H1 (cell line): ENCODE measurements at places on chromosomes 1 and 21. TPM values are rescaled to one million over a fixed set of nuclear protein-coding genes. Genes with fewer than 3 reads are reported as not detected.

DNA sequence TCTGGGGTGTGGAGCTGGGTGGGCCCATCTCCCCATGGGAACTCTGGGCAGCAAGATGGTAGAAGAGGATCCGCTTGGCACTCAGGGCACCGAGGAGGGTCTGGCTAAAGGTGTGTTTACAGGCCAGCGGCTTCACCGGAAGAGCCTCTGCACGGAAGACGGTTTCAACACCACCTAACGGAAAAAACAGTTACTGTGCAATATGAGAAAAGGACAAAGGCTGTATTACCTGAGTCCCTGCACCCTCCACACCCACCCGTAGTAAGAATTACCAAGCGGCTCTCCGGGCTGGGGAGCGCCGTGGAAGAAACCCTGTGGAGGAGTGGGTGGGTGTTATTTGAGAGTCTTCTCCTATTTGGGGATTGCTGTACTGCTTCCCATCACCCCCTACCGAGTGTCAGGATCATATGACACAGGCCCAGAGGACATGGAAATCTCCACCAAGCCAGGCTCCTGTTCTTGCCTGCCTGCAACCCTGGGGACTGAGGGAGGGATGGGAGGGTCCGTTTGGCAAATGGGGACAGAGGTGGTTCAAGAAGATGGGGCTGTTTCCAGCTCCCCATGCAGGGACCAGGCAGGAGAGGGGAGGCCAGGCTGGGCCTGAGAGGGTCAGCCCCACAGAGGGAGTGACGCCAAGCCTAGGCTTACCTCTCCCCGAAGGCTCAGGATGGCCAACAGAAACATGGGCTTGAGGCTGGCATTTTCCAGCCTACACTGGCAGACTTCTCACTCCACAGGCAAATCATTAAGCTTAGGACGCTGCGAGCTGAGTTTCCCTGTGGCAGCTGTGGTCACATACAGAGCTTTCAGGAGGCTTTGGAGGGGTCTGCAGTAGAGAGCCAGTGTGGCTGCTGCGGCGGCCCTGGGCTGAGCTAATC is 203.5 kb upstream of the TMEM51 start:
- no peaks in the 10 kb centered on the region for H3K27me3 ChIP-seq
- no peaks in the 10 kb centered on the region for H3K36me3 ChIP-seq
- H3K4me1 ChIP-seq = peaks cover 20% of the 10 kb centered on the region
- no peak for DNase-seq
- no peak overlapping the region for H3K4me3 ChIP-seq

Gene NPHS2
- not detected in 2 replicates for polyA plus RNA-seq

DNA sequence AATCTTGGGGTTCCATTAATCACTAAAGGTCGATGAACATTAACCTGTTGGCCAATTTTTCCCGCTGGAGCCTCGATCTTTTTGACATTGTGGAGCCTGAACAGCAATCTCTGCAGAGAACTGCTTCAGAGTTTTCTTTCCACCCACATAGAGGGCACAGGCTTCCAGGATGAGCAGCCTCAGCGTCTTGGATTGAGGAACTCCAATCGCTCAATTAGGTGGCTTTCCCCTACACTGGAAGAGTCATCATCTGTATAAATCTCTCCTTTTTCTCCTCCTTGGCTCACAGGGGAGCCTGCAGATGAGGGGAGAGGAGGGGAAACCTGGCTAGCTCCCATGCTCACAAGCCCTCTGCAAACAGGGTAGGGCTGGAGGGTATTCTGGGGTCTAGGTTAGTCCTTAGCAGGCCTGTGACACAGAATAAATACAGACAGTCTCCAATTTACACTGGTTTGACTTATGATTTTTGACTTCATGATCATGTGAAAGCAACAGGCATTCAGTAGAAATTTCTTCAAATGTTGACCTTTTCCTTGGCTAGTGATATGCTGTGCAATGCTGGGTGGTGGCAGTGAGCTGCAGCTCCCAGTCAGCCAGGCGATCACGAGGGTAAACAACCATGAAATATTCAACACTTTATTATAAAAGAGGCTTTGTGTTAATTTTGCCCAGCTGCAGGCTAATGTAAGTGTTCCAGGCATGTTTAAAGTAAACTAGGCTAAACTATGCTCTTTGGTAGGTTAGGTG is 80.8 kb downstream of the PGBD5 start:
- H3K27me3 ChIP-seq = no peaks in the 10 kb centered on the region
- H3K36me3 ChIP-seq = peaks cover 7% of the 10 kb centered on the region; the same call in 1 of the 2 replicates
- H3K27ac ChIP-seq = no peak overlapping the region
- no peak overlapping the region for H3K4me3 ChIP-seq
- DNase-seq = no peak

DNA sequence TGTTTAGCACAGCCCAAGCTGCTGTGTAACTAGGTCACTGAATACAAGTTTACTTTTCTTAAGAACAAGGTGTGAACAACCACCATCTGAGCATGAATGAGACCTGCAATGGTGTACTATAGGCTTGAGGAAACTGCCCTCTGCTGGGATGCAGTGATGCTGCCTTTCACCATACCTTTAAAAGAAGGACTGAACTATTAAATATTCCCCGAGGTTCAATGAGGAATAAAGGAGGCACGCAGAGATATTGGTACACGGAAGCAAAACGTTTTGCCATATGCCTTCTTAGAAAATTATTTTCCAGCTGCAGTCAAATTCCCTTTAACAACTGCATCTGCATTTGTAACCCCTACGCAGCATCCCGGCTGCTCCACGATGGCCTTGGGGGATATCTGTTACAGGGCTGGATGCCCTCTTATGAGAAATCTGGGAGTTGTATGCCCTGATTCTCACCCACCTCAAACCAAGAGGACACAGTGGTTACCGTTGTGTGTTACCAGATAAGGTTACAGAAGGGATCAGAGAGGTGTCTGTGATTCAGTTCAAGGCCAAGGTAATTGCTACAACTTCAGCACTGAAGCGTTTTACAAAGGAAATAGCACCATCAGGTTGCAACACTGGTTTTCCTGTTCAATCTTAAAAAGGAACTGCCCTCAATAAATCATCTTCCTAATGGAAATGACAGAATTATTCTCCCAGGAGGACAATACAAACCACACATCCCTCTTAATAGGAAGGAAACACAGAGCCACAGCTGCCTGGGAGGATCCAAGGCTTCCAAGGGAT is 470.5 kb downstream of the LTN1 start:
- no peaks in the 10 kb centered on the region for H3K36me3 ChIP-seq
- 0 out of 2 replicates have a peak, but pooled peaks cover under 1% of the 10 kb centered on the region for H3K4me1 ChIP-seq
- no peaks in the 10 kb centered on the region for H3K27me3 ChIP-seq
- no peak overlapping the region for H3K27ac ChIP-seq
- H3K4me3 ChIP-seq = no peak overlapping the region

DNA sequence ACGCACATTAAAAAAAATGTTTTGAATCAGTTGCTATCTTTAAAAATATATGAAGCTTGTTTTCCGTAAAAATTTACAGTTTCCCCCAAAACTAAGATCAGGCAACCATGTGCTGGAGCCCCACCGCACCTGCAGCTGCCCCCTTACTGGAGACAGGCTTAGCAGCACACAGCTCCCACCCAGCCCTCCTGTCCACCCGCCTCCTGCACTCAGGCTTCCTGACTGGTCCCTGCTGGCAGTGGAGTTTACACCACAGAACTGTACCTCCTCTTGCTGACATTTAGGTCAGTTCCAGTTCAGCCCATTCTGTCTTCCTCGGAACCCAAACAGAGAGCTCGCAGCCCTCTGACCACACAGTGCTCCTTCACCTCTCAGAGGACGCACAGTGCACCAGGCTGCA is 2.1 kb downstream of the GPR161 start:
- H3K36me3 ChIP-seq = no peaks in the 10 kb centered on the region
- no peaks in the 10 kb centered on the region for H3K27me3 ChIP-seq
- no peak overlapping the region for H3K27ac ChIP-seq
- no peak for DNase-seq
- H3K4me1 ChIP-seq = peaks cover 7% of the 10 kb centered on the region
- H3K4me3 ChIP-seq = no peak overlapping the region

GRCh38 chr1:31924839-31925238 is 13.3 kb downstream of the PTP4A2 start:
- H3K36me3 ChIP-seq = no peaks in the 10 kb centered on the region
- H3K27me3 ChIP-seq = no peaks in the 10 kb centered on the region
- DNase-seq = no peak
- H3K4me1 ChIP-seq = no peaks in the 10 kb centered on the region
- H3K4me3 ChIP-seq = no peak overlapping the region

Gene NUDC
- 43.2 and 53.5 TPM in 2 replicates for polyA plus RNA-seq

DNA sequence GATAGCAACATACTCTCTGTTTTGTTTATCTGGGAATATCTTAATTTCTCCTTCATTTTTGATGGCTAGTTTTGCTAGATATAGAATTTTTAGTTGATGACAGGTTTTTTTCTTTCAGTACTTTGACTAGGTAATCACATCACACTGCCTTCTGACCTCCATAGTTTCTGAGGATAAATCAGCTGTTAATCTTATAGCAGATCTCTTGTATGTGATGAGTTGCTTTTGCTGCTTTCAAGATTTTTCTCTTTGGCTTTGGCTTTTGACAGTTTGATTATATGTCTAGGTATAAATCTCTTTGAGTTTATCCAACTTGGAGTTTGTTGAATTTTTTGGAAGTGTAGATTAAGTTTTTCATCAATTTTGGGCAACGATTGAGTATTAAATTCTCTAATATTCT is 142.6 kb downstream of the ZNF644 start:
- no peaks in the 10 kb centered on the region; the same call in 1 of the 2 replicates for H3K27me3 ChIP-seq
- H3K4me3 ChIP-seq = no peak overlapping the region
- DNase-seq = no peak
- H3K27ac ChIP-seq = no peak overlapping the region

Gene MYCL
- polyA plus RNA-seq = 20.3 and 30.3 TPM in 2 replicates

GRCh38 chr1:112529301-112529700 is 20.5 kb downstream of the WNT2B start:
- H3K36me3 ChIP-seq = no peaks in the 10 kb centered on the region
- H3K27me3 ChIP-seq = no peaks in the 10 kb centered on the region
- peaks cover 7% of the 10 kb centered on the region; the same call in 1 of the 2 replicates for H3K4me1 ChIP-seq
- no peak overlapping the region for H3K27ac ChIP-seq
- DNase-seq = no peak

DNA sequence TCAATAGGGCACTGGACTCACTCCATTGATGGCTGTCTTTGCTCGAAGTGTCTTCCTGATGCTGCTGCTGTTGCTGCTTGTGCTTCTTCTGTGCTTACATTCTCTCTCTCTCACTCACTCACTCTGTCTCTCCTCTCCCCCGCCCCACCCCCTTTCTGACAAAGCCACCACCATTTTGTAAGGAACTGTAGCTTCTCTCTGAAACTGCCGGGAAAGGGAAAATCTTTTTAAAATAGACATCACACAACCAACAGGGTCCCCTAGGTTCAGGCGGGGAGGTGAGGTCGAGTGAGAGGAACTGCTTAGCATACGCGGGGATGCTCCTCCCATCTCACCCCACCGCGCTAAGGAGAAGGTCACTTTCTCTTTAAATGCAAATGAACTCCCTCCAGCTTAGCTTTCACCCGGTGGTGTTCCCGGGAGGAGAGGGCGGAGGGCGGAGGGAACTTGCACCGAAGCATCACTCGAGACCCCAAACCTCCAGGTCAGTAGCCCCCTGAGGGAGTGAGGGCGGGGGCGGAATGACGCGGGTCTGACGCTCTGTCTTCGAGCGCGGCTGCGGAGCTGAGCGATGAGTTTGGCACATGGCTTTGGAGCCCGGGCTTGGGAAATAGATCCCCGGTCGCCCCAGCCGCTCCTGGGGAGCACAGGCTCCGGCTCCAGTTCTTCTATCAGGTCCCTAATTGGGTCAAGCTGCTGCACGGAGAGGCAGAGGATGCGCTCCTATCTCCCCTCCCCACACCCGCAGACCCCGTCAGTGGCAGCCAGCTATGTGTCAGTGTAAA is at the start of gene CCDC28B:
CCDC28B (plus strand) TSS at position 370 of the 785 bp plus-strand sequence. CDS start 1,341 bp downstream, outside the sequence.
- peaks cover 18% of the 10 kb centered on the region for H3K4me1 ChIP-seq
- peak within 1 kb of the TSS; percentile 67 for H3K4me3 ChIP-seq
- H3K36me3 ChIP-seq = peaks cover 23% of the 10 kb centered on the region
- H3K27ac ChIP-seq = peak within 1 kb of the TSS; percentile 5; the same call in 1 of the 2 replicates

Gene FYB2
- polyA plus RNA-seq = 0.08 and 0.17 TPM in 2 replicates

Gene RUNX1
- polyA plus RNA-seq = 0.11 and 0.20 TPM in 2 replicates

DNA sequence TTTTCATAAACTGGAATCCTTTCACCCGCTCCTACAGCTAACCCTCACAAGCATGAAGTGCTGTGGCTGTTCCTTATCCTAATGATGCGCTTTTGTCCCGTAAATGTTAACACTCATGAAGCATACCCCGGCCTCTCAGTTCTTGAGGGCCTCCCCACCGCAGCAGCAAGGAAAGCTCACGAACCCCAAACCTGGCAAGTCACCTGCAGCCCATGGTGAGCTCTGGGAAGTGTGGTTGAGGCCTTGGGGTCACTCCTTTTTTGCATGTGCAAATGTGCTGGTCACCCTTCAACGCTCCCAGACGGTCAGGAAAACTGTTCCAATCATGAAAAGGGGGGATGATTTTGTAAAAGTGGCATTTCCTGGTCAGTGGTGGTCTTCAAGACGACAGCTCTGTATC is 124.6 kb downstream of the PRDM2 start:
- H3K27me3 ChIP-seq = no peaks in the 10 kb centered on the region
- no peaks in the 10 kb centered on the region for H3K4me1 ChIP-seq
- no peaks in the 10 kb centered on the region for H3K36me3 ChIP-seq
- no peak for DNase-seq
- H3K4me3 ChIP-seq = no peak overlapping the region

Gene SLFNL1
- not detected in 2 replicates for polyA plus RNA-seq

DNA sequence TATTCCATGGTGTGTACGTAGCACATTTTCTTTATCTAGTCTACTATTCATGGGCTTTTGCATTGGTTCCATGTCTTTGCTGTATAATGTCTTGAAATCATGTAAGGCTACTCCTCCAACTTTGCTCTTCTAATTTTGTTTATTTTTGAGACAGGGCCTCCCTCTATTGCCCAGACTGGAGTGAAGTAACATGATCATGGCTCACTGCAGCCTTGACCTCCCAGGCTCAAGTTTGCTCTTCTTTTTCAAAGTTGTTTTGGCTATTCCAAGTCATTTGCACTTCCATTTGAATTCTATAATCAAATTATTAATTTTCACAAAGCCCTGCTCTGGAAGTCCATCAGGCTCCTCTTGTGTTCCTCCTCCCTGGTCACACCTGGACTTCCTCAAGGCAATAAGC is 90.2 kb upstream of the SGIP1 start:
- no peaks in the 10 kb centered on the region for H3K27me3 ChIP-seq
- no peak overlapping the region for H3K4me3 ChIP-seq
- no peaks in the 10 kb centered on the region for H3K4me1 ChIP-seq
- no peak overlapping the region for H3K27ac ChIP-seq
- H3K36me3 ChIP-seq = no peaks in the 10 kb centered on the region
- no peak for DNase-seq

DNA sequence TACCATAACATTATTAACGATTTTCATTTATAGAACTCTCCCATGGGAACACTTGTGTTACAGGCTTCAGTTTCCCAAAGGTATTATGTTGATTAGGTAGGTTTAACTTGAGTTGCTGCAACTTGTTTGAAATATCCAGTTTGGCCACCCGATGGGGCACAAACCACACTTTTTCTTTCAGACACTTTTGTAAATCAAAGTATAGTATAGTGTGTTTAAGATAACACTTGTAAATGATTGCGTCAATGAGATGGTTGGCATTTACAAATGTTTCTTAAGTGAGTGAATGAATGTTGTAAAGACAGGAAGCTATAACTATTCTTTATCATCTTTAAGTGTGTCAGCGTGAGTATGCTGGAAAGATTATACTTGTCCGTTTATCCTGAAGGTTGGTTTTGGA is 4.3 kb downstream of the XPR1 start:
- H3K27ac ChIP-seq = no peak overlapping the region
- no peaks in the 10 kb centered on the region for H3K27me3 ChIP-seq
- no peaks in the 10 kb centered on the region for H3K4me1 ChIP-seq
- H3K36me3 ChIP-seq = no peaks in the 10 kb centered on the region

Gene TXLNA
- polyA plus RNA-seq = 31.3 and 31.6 TPM in 2 replicates

- no peaks in the 10 kb centered on the region for H3K36me3 ChIP-seq
- no peak overlapping the region for H3K4me3 ChIP-seq
- H3K27ac ChIP-seq = no peak overlapping the region
- no peaks in the 10 kb centered on the region for H3K4me1 ChIP-seq
- no peak for DNase-seq
- H3K27me3 ChIP-seq = no peaks in the 10 kb centered on the region
These were observed 474.3 kb upstream of the C1orf87 start for GRCh38 chr1:60547821-60548220.
